ENCODE measurements at places on chromosomes 7 and 10. TPM values are rescaled to one million over a fixed set of nuclear protein-coding genes. Genes with fewer than 3 reads are reported as not detected.

The RBM17 gene
- polyA plus RNA-seq, result 50.9 TPM

The ATOH7 gene
- not detected for polyA plus RNA-seq

GRCh38 chr7:142357953-142358520 lies 100.2 kb upstream of the PRSS58 start:
- H3K27ac ChIP-seq, result no peak overlapping the region
- H3K4me1 ChIP-seq, result peaks cover 6% of the 10 kb centered on the region
- H3K4me3 ChIP-seq, result no peak overlapping the region

DNA sequence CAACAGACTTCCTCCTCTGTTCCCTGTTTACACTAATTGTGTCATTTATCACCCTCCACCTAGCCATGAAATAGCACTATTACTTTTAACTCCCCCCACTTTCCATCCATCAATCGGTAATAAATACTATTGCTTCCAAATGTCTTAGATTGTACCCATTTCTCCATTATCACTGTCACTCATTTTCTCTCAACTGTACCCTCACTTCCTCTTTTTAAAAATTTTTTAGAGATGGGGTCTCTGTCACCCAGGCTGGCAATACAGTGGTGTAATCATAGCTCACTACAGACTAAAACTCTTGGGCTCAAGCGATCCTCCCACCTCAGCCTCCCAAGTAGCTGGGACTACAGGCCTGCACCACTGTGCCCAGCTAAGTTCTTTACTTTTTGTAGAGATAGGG lies 123.5 kb upstream of the EGR2 start:
- no peak overlapping the region for H3K4me3 ChIP-seq
- no peaks in the 10 kb centered on the region for H3K4me1 ChIP-seq
- H3K27ac ChIP-seq, result no peak overlapping the region
- no peaks in the 10 kb centered on the region for H3K27me3 ChIP-seq

- H3K27ac ChIP-seq, result peak overlapping the region; percentile 70
- H3K4me3 ChIP-seq, result no peak overlapping the region
- H3K27me3 ChIP-seq, result no peaks in the 10 kb centered on the region
- peak; percentile 81 for DNase-seq
Observed at GRCh38 chr10:59894114-59894513, 12.2 kb downstream of the CCDC6 start.

GRCh38 chr7:98100088-98100487 lies 6.6 kb upstream of the LMTK2 start:
- H3K27me3 ChIP-seq, result no peaks in the 10 kb centered on the region
- DNase-seq, result no peak
- no peak overlapping the region for H3K4me3 ChIP-seq
- no peaks in the 10 kb centered on the region for H3K36me3 ChIP-seq

DNA sequence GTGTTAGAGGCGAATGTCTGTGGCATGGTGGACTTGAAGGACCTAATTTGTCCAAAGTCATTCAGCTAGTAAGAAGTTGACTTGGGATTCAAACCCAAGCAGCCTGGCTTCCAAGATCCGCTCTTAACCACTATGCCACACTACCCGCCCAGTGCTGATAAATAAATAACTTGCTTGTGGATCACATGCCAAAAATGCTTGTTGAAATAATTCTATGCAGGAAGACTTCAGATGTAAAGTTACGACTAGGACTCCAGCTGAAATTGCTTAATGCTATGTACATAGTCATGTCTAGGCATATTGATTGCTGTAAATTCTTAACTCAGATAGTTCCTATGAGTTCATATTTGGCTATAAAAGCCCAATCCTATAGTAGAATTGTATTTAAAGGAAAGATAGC lies 76.0 kb downstream of the PLXDC2 start:
- no peaks in the 10 kb centered on the region for H3K36me3 ChIP-seq
- DNase-seq, result peak; percentile 9
- H3K4me1 ChIP-seq, result no peaks in the 10 kb centered on the region
- H3K27me3 ChIP-seq, result no peaks in the 10 kb centered on the region
- H3K4me3 ChIP-seq, result no peak overlapping the region
- H3K27ac ChIP-seq, result no peak overlapping the region

DNA sequence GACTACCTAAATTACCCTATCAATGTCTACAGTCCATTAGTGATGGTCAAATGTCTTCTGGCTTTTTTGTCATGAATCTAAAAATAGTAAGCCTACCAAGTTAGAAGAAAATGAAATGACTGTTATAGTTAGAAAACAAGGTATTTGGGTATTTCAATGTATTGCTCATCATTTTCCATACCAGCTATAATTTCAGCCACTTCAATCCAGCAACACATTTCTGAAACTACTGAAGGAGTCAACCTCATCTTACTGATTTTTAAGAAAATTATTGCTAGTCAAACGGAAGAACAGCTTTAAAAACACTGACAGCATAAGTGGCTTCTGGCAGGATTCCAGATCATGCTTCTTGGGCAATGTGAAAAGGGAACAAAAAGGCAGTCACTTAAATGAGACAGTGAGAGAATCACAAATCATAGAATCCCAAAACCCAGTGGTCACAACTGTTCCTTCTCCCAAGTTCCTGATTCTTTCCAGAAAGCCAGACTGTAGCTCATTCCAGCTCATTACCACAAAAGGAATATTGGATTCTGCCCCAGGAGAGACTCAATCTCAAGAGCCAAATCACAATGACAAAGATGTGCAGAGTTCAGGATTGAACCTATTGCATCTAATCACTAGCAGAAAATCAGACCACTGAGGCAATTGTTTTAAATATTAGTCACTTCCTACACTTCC lies 61.2 kb upstream of the LRRN3 start:
- peak; percentile 39 for DNase-seq
- peaks cover 8% of the 10 kb centered on the region for H3K4me1 ChIP-seq
- H3K27me3 ChIP-seq, result no peaks in the 10 kb centered on the region
- no peaks in the 10 kb centered on the region for H3K36me3 ChIP-seq

DNA sequence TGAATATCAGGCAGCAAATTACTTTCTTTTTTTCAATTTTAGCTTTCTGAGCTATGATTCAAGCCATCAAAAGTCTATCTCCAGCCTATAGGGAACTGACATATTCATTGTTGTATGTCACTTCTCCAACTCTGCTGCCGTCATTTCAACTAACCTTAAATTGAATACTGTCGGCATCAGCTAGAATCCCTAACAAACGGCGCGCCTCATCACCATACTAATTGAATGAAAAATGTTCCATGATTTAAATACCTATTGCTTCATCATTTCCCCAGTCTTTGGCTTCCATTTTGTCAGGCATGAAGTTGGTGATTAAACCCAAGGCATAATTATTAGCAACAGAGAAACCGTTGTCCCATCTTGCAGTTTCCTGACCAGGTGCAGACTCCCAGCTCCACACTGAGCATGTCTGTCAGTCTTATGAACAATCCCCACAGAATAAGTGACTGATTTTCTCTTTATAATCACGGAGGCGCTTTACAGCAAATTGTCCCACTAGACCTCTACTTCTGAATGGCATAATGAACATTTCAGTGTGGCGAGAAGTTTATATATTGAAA lies 83.5 kb upstream of the NPY start:
- no peaks in the 10 kb centered on the region for H3K27me3 ChIP-seq
- H3K4me3 ChIP-seq, result no peak overlapping the region
- no peaks in the 10 kb centered on the region for H3K36me3 ChIP-seq
- no peak overlapping the region for H3K27ac ChIP-seq
- DNase-seq, result no peak
- no peaks in the 10 kb centered on the region for H3K4me1 ChIP-seq

DNA sequence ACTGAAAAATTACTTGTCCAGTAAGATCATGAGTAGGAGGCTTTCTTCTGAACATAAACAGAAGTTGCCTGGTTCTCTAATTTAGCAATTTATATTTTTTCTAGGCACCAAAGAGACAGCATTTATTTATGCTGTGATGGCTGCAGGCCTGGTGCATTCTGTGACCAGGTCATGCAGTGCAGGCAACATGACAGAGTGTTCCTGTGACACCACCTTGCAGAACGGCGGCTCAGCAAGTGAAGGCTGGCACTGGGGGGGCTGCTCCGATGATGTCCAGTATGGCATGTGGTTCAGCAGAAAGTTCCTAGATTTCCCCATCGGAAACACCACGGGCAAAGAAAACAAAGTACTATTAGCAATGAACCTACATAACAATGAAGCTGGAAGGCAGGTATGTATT lies 2.8 kb downstream of the WNT16 start:
- H3K4me3 ChIP-seq, result no peak overlapping the region
- no peaks in the 10 kb centered on the region for H3K36me3 ChIP-seq
- H3K4me1 ChIP-seq, result peaks cover 24% of the 10 kb centered on the region
- DNase-seq, result no peak
- no peak overlapping the region for H3K27ac ChIP-seq
- peaks cover 51% of the 10 kb centered on the region for H3K27me3 ChIP-seq

- H3K27me3 ChIP-seq, result no peaks in the 10 kb centered on the region
- no peaks in the 10 kb centered on the region for H3K36me3 ChIP-seq
- peaks cover 28% of the 10 kb centered on the region for H3K4me1 ChIP-seq
- H3K27ac ChIP-seq, result no peak overlapping the region
- no peak overlapping the region for H3K4me3 ChIP-seq
Observed at GRCh38 chr10:28219251-28219650, 83.6 kb downstream of the MPP7 start.

DNA sequence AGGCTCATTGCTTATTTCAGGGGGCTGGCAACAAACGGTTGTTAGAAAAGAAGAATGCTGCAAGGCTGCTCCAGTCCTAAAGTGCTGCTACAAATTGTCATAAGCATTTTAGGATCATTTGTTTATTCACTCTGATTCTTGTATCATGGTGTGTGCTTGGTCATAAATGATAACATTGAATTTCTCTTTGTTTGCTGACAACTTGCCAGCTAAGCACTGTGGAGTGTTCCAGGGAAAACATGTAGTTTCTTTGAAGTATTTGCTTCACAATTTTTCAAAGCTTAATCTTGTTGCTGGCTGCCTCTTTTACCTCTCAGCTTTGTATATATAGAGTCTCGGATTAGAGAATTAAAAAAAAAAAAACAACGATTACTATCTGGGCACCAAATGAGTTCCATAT lies 263.0 kb downstream of the PHF14 start:
- DNase-seq, result peak; percentile 40
- H3K27ac ChIP-seq, result no peak overlapping the region
- no peak overlapping the region for H3K4me3 ChIP-seq
- no peaks in the 10 kb centered on the region for H3K27me3 ChIP-seq
- no peaks in the 10 kb centered on the region for H3K36me3 ChIP-seq

- no peak overlapping the region for H3K27ac ChIP-seq
- no peaks in the 10 kb centered on the region for H3K27me3 ChIP-seq
- no peaks in the 10 kb centered on the region for H3K4me1 ChIP-seq
- no peaks in the 10 kb centered on the region for H3K36me3 ChIP-seq
Observed at GRCh38 chr7:157621131-157621681, 284.4 kb downstream of the DNAJB6 start.

GRCh38 chr7:149866139-149866778 lies 7.5 kb upstream of the ATP6V0E2 start:
- no peak overlapping the region for H3K27ac ChIP-seq
- no peaks in the 10 kb centered on the region for H3K4me1 ChIP-seq
- no peak for DNase-seq

- no peaks in the 10 kb centered on the region for H3K27me3 ChIP-seq
- H3K36me3 ChIP-seq, result peaks cover 78% of the 10 kb centered on the region
- H3K27ac ChIP-seq, result no peak overlapping the region
- peaks cover 6% of the 10 kb centered on the region for H3K4me1 ChIP-seq
Observed at GRCh38 chr10:118332236-118332635, 9.9 kb downstream of the FAM204A start.

GRCh38 chr7:70338015-70338414 lies 739.7 kb downstream of the AUTS2 start:
- H3K27me3 ChIP-seq, result no peaks in the 10 kb centered on the region
- no peak overlapping the region for H3K27ac ChIP-seq
- no peaks in the 10 kb centered on the region for H3K4me1 ChIP-seq
- no peak for DNase-seq
- H3K4me3 ChIP-seq, result no peak overlapping the region

- peaks cover 13% of the 10 kb centered on the region for H3K36me3 ChIP-seq
- no peaks in the 10 kb centered on the region for H3K27me3 ChIP-seq
- no peak overlapping the region for H3K27ac ChIP-seq
Observed at GRCh38 chr7:44971902-44972441, 6.8 kb downstream of the MYO1G start.

The HDAC9 gene
- 2.0 TPM for polyA plus RNA-seq

DNA sequence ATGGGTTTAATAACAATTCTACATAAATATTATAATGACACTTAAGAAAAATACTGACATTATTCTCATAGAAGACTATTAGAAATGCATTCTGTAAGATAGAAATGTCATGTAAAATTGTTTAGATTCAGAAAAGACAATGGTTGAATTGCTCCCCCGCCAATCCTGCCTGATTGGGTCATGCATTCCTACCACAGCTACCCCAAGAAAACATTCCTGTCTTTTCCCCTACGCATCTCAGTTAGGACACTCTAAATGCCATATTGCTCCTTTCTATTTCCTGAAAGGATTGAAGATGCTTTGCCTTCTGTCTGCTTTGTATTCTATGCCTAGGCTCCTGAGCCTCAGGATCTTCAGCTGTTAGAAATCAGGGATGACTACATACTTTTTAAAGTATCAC lies 109.4 kb downstream of the DGKB start:
- H3K4me1 ChIP-seq, result no peaks in the 10 kb centered on the region
- no peak overlapping the region for H3K27ac ChIP-seq
- H3K27me3 ChIP-seq, result no peaks in the 10 kb centered on the region

DNA sequence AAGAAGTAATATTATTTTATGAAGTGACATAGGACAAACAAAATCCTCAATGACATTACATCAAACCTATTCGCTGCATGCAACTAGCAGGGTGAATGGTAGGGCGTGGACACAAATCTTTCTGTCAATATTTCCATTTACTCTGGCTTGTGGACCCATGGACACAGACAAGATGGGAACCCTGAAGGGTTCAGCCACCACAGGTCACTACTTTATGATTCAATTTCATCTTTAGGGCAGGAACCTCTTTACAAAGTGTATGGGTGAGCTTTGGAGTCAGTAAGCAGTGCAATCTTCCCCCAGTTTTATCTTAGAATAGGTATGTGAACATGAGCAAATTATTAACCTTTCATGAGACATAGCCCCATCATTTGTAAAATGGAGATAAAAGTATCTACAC lies 982.4 kb upstream of the LRRTM3 start:
- no peaks in the 10 kb centered on the region for H3K36me3 ChIP-seq
- no peak for DNase-seq
- H3K4me1 ChIP-seq, result no peaks in the 10 kb centered on the region
- no peak overlapping the region for H3K4me3 ChIP-seq
- no peaks in the 10 kb centered on the region for H3K27me3 ChIP-seq
- H3K27ac ChIP-seq, result no peak overlapping the region

- H3K27ac ChIP-seq, result no peak overlapping the region
- H3K4me3 ChIP-seq, result no peak overlapping the region
- peaks cover 15% of the 10 kb centered on the region for H3K27me3 ChIP-seq
- DNase-seq, result no peak
Observed at GRCh38 chr10:37732685-37733084, 124.7 kb downstream of the ZNF248 start.

- DNase-seq, result no peak
- H3K4me3 ChIP-seq, result no peak overlapping the region
- no peaks in the 10 kb centered on the region for H3K4me1 ChIP-seq
Observed at GRCh38 chr7:17506596-17506995, 208.1 kb downstream of the AHR start.

The ITIH5 gene
- polyA plus RNA-seq, result 4.1 TPM

The CCZ1 gene
- 62.3 TPM for polyA plus RNA-seq

All from stomach (tissue), 19 donors.